ENCODE measurements at places on chromosomes 11 and 22. TPM values are rescaled to one million over a fixed set of nuclear protein-coding genes. Genes with fewer than 3 reads are reported as not detected.
A peak's percentile ranks its signal among the peaks of the same experiment; 100 is the strongest.

NAV2 gene
- 19.1 TPM for total RNA-seq

PGA4 gene
- not detected for total RNA-seq

PGA3 gene
- not detected for total RNA-seq

IL18 gene
- total RNA-seq: 125 TPM

OR4D5 gene
- total RNA-seq: not detected

SLC22A25 gene
- 0.29 TPM for total RNA-seq

DNA sequence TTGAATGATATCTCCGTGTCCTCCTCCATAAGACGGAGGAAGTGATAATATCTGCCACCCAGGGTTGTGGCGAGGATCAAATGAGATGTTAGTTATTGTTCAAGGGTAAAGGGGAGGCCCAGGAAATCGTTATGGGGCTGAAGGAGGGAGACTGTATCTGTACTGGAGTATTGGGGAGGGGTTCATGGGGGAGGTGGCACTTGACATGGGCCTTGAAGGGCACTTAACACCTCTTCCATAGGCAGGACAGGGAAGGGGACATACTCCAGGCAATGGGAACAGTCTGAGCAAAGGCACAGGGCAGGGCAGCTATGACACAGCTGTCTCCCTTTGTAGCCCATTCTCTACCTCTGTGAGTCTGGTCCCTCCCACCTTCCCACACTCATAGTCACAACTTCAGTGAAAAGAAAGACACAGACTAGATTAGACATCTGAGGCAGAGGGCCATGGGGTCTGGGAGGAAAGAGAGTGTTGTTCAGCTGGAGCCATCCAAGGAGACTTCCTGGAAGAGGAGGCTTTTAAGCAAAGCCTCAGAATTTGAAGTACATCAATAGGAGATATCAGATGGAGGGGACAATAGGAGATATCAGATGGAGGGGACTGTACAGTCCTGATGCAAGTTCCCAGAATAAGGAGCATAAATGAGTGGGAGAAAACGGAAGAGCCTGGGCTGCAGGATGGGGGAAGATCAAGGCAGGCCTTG lies 15.8 kb upstream of the DGKZ start:
- no peaks in the 10 kb centered on the region for H3K36me3 ChIP-seq
- H3K27ac ChIP-seq: no peak overlapping the region
- peaks cover 18% of the 10 kb centered on the region for H3K27me3 ChIP-seq
- DNase-seq: no peak
- H3K4me3 ChIP-seq: no peak overlapping the region
- H3K4me1 ChIP-seq: peaks cover 17% of the 10 kb centered on the region

- no peak overlapping the region for H3K4me3 ChIP-seq
- peaks cover 18% of the 10 kb centered on the region for H3K4me1 ChIP-seq
- DNase-seq: no peak
- no peaks in the 10 kb centered on the region for H3K36me3 ChIP-seq
- H3K27ac ChIP-seq: peak overlapping the region; percentile 21
Observed at GRCh38 chr11:68503792-68504191, 43.2 kb downstream of the PPP6R3 start.

GRCh38 chr11:130118636-130119387 lies 40.8 kb upstream of the ST14 start:
- H3K4me1 ChIP-seq: peaks cover 4% of the 10 kb centered on the region

DNA sequence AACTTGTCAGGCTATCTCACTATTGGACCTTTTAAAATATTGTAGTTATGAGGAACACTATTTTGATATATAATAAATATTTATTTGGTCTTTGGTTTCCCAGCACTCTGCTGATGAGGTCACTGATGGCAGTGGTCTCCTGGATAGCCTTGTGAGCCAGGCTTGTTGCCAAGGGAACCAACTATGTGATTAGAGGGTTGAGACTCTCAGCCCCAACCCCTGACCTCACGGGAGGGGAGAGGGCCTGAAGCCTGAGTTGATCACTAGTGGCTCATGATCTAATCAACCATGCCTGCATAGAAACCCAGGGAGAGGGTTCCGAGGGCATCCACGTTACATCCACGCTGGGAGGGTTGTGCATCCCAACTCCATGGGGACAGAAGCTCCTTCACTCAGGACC lies 10.8 kb downstream of the PANX1 start:
- H3K27ac ChIP-seq: no peak overlapping the region
- DNase-seq: no peak
- peaks cover 6% of the 10 kb centered on the region for H3K4me1 ChIP-seq
- H3K4me3 ChIP-seq: no peak overlapping the region
- H3K36me3 ChIP-seq: no peaks in the 10 kb centered on the region
- no peaks in the 10 kb centered on the region for H3K27me3 ChIP-seq

DNA sequence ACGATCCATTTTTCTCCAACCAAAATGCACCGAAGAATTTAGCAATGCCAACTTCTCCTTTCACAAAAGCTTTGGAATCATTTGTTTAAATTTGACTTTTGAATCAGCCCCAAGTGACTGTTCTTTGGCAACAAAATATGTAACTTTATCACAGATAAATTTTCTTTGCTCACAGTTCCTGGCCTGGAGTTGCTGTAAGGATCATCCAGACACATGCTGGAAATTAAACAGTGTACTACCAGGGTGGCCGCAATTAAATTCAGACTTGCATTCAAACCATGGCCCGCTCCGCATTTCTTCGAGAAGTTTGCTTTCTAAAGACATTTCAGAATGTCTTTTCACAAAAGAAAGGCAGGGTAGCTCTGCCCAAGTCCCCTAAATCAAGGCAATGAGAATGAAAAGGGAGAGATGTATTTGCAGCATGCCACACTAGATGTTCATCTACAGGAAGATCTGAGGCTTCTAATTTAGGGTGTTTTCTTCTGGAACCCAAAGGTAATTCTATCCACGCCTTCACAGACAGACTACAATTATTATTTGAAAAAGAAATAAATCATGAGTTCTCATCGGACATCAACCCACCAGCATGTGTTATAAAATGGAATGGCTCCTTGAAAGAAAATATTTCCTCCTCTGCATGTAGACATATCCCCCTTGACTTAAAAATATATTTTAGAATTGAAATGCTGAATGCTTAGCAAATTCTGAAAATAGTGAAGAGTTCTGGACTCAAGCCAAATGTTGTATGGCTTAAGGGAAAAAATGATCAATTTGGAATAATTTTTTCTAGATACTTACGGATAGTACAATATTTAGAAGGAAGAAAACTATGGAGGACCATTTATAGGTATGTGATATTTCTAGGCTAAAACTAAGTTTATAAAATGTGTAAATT lies 189.7 kb upstream of the BLID start:
- no peak overlapping the region for H3K27ac ChIP-seq
- H3K4me1 ChIP-seq: no peaks in the 10 kb centered on the region
- DNase-seq: no peak
- H3K27me3 ChIP-seq: no peaks in the 10 kb centered on the region
